Activated CD4-positive, alpha-beta T cell treated with anti-CD3 and anti-CD28 coated beads for 24 hours (primary cell): ENCODE measurements at places on chromosomes 16 and 17.

- no peak for DNase-seq
Observed at GRCh38 chr17:80315517-80316182, 55.0 kb downstream of the RNF213 start.

DNA sequence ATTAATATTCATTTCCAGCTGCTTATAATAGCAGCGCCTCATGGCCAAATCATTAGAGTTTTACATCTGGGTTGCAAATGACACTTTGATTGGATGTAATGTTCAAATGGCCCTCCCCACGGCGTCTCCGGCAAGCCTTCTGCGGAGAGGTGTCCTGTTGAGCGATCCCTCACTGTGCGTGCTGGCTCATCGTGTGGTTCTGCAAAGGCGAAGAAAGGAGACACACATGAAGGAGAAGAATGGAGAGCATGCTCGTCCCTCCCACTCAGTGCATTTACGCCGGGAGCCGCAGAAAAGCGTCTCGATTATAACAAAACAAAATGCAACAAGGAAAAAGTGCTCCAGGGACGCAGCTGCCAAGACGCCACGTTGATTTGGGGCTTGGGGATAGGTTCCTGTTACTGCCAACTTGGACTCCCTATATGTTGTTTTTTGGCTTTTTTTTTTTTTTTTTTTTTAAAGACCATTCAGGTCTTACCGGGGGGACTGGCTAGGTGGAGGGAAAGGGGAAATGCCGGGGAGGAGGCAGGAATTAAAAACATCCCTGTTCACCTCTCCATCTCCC lies 117.6 kb downstream of the C16orf78 start:
- DNase-seq: no peak

DNA sequence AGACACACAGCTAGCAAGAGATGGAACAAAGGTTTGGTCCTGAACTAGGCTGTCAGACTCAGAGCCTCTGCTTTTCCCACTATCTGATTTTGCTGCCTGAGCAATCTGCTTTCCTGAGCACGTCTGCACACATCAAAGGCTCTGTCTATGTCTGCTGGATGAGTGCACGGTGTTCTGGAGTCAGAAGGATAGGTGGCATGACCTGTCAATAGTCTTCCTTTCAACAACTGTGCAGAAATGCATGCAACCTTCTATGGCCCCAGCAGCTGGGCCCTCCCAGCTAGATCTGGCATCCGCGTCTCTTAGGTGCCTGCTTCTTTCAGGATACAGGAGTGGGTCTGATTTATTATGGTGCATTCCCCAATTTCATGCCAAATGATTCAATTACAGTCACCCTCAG lies 138.3 kb downstream of the UTP18 start:
- no peak for DNase-seq

GRCh38 chr17:15946611-15947120 lies 1.7 kb downstream of the ADORA2B start:
- DNase-seq: no peak

GRCh38 chr17:59512844-59513385 lies 52.5 kb upstream of the DHX40 start:
- no peak for DNase-seq

DNA sequence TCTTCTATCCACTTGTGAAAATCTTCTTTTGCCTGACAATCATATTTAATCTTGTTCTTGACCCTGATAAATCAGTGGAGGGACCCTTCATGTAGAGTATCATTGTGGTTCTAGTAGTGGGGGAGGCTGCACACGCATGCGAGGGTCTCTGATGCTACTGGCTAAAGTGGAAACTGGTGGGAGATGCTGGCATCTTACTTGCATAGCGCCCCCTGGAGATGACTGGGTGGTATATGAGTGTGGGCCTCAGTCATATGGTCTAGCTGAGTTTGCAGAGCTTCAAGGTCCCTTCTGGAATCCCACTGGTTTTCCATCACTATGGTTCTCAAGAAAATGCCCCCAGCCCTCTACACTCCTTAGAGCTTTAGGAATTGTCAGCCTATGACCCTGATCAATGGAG lies 236.4 kb upstream of the AXIN2 start:
- DNase-seq: no peak

DNA sequence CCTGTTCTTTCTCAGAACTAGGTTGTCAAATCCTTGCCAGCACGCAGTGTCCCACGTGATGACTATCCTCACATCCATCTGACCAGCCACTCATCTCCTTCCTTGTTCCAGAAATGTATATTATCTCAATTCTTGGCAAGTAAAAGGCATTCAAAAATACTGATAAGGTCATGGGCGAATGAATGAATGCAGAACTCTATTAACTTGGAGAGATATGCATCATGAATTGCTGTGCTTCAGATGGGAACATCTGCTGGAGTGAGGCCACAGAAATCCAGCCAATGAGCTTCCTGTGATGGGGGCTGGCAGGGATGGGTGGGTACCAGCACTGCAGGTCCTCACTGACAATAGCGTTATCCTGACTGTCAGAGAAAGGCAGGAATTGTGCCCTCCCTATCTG lies 19.0 kb downstream of the FAHD1 start:
- no peak for DNase-seq

DNA sequence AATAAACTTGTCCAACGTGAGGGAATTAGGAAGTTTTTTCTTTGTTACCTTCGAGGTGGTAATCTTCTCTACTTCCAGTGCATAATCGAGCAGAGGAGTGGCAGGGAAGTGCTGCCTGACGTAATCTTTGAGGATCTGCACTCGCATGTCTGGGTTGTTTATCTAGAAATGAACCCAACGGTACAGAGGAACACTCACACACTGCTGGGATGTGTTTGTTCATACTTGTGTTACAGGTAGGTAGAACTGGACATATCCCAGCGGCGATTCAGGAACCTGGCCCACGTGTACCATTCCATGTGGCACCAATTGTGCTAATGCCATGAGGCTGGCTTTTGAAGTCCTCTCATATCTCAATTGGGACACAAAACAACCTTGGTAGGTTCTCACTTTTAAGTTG lies 4.2 kb upstream of the KLHL11 start:
- no peak for DNase-seq

DNA sequence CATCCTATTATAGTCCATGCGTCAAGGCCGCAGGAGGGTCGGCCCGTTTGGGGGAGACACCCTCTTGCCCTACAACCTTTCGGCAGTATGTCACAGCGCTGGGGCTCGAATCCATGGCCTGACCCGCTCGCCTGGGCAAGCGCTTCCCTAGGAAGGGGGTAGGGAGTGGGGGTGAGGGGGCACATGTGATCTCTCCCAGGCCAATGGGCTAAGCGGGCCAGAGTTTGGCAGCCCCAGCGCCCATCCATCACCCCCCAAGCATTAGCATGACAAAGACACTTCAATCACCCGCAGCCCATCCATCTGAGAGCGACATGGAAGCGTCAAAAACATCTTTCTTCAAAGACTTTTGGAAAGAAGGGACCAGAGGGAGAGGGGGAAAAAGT lies at the start of gene HOXB1:
Gene HOXB1, minus strand, starts transcription at position 125 of the 386 bp plus-strand sequence. Its CDS starts 107 bp downstream, at position 18.
- DNase-seq: no peak

DNA sequence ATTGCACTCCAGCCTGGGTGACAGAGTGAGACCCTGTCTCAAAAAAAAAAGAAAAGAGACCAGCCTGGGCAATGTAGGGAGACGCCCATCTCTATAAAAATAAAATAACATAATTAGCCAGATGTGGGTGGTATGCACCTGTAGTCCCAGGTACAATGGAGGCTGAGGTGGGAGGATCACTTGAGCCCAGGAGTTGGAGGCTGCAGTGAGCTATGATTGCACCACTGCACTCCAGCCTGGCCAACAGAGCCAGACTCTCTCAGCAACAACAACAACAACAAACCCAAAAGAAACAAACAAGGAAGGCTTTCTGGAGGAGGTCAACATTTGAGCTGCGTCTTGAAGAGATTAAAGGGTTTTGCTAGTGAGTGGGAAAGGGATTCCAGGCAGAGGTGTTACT lies 8.3 kb downstream of the EEF2K start:
- no peak for DNase-seq

DNA sequence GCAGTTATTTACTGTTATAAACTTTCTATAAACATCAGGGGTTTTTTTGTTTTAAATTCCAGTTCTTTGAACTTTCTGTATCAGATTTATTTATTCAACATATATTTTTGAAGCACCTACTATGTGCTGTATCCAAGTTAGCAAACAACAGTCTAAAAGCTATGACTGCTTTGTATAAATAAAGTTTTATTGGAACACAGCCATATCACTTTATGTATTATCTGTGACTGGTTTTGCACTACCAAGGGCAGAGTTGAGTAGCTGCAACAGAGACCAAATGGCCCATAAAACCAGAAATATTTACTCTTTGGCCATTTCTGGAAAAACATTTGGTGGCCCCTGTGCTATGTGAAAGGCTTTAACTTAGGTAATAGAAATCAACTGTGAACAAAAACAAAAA lies 110.2 kb upstream of the ERCC4 start:
- no peak for DNase-seq

DNA sequence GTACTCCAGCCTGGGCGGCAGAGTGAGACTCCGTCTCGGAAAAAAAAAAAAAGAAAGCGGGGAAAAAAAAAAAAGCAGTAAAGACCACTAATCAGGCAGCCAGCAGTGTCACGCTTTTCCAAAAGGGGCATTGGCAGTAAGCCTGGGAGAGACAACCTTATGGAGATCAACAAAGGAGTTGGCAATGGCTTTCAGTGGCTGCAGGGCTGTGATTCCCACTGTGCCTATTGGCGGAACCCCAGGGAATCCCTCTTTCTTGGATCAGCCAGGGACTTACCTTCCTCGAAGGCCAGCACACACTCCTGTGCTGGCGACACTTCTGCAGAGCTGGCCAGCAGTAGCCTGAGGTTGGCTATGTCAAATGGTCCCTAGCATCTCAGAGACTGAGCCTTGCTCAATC lies 43.2 kb upstream of the ZFHX3 start:
- DNase-seq: no peak

GRCh38 chr17:80029258-80029974 lies 6.3 kb downstream of the TBC1D16 start:
- DNase-seq: no peak

DNA sequence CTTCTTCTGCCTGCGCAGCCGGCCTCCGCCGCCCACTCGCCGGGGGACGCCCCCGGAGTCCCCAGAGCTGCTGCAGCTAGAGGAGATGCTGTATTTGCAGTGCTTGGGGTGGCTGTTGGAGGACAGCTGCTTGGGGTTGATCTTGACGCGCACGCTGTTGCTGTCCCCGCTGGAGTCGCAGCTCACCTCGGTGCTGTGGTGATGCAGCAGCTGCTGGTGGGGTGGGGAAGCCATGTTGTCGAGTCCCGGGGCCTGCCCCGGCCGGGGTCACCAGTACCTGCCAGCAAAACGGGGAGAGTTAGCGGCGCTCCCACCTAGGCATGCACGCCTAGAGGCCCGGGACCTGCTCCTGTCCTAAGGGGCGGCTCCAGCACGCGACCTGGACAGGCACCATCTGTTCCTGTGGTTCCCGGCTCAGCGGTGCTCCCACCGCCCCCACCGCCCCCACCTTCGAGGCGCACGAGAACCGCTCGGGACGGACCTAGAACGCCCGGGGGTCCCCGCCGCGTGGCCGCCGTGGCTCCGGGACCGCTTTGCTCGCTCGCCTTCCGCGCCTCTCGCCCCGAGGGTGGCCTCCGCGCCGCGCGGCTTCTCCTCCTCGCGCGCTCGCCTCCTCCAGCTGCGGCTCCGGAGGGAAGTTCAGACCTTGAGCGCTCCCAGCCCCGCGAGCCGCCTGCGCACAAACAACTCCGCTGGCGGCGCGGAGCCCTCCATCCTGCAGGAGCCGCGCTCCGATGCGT lies 863 bp downstream of the ADCY9 start:
- peak; percentile 12 for DNase-seq

- DNase-seq: no peak
Observed at GRCh38 chr16:22424161-22424937, 49.9 kb upstream of the CDR2 start.

DNA sequence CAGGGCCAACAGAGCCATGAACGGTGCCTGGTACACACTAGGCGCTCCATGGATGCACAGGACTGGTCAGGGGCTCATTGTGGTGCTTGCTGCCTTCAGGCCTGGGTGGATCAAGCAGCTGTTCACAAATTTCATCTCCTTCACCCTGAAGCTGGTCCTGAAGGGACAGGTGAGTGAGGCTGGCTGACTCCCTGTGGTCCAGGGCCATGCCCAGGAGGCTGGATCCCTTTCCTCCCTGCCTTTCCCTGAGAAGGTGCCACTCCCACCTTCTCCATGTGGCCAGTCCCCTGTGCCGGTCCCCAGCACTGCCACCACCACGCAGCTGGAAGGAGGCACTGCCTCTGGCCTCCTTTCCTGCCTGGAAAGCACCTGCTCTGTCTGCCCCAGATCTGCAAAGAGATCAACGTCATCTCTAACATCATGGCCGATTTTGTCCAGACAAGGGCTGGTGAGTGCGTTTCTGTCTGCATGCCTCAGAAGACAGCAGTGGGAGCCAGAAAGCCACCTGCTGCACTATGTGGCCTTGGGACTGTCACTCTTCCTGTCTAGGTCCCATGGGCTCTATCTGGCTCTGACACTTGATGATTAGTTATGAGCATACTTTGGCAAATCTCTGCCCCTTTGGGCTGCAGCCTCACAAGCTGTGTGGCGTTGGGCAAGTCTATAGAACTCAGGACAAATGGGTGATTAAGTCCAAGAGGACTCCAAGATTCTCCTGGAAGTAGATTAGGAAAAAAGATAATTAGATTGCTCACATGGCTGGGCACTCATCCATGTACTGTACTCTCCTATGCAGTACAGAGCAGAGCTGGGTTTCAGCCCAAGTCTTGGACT lies 9.4 kb downstream of the CETP start:
- DNase-seq: no peak

DNA sequence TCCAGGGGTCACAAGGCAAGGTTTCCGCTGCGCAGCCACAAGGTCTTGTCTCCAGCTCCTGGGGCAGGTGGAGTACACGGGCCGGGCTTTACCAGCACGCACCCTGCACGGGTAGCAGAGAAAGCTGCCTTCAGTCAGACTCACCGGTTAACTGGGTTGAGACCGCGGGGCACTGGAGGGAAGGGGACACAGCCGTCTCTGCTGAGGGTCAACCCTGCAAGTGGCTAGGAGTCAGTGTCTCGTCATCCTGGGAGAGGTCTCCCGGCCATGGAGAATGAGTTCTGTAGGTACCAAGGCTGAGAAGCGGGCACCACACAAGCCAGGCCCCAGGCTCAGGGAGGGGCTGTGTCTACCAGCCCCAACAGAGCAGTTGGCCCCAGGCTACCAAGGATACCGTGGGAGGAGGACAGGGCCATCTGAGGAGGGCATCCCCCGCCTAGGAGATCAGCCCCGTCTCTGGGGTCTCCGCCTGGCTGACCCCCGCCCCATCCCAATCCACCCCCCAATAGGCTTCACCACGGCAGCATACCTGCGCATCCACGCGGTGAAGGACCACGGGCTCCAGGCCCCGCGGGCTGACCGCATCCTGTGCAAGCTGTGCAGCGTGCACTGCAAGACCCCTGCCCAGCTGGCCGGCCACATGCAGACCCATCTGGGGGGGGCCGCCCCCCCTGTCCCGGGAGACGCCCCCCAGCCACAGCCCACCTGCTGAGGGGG lies 2.8 kb upstream of the PRRT2 start:
- no peak for DNase-seq

- no peak for DNase-seq
Observed at GRCh38 chr16:87729266-87729954, 36.4 kb downstream of the KLHDC4 start.
